Amniotic stem cell (primary cell): ENCODE measurements at places on chromosomes 4 and X.
A peak's percentile ranks its signal among the peaks of the same experiment; 100 is the strongest.

DNA sequence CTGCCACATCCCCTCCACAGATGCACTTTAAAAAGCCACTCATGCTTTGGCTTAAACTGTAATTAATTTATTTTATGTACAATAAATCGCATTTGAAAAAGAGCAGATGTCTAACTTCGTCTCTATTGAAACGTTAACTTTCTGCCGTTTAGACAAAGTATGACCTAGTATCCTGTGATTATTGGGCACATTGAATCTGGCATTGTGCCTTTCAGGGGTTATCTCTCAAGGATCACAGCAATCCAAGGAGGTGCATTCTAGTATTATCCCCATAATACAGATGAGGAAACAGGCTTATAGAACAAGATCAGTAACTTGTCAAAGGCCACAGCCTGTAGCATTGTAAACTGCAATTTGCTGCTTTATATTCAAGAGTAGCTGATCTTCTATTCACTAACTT lies 4.6 kb downstream of the RASL11B start:
- DNase-seq = no peak

- no peak for DNase-seq
These were observed 35.7 kb downstream of the AFAP1 start for GRCh38 chr4:7903791-7904516.

GRCh38 chr4:152352622-152353116 lies 183.2 kb downstream of the FBXW7 start:
- DNase-seq = peak; percentile 95

GRCh38 chr4:6033381-6033780 lies 15.2 kb upstream of the C4orf50 start:
- no peak for DNase-seq

DNA sequence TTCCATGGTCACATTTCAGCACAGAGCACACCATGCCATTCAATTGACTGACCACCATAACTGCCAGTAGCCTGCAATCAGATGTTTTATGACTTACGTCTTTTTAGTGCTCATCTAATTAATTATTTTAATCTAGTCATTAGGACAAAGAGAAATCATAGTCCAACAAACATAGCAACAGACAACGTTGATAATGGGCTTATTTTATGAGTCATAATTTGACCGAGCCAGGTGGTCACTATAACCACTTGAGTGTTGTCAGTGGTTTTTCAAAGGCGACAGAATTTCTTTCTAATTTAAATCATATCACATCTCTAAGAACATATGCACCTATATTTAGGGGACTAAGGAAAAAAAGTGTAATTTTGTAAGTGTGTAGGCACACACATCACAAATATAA lies 1.9 kb downstream of the SEC24D start:
- no peak for DNase-seq

DNA sequence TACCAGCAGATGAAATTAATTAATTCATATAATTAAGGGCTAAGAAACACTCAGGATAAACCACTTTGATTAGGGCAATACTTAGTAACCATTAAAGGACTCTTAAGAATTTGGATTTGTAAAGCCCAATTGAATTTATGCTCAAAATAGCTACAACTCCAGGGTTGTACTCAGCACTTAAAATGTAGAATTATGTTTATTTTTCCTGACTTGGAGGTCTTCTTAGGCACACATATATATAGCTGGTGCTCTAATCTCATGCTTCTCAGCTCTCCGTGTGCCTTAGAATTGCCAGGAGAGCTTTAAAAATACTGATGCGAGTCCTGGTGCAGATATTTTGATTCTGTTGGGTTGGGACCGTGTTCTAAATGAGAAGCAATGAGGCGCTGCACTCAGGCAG lies 77.6 kb downstream of the SNX25 start:
- no peak for DNase-seq

GRCh38 chrX:104854188-104854587 lies 288.2 kb downstream of the IL1RAPL2 start:
- no peak for DNase-seq

DNA sequence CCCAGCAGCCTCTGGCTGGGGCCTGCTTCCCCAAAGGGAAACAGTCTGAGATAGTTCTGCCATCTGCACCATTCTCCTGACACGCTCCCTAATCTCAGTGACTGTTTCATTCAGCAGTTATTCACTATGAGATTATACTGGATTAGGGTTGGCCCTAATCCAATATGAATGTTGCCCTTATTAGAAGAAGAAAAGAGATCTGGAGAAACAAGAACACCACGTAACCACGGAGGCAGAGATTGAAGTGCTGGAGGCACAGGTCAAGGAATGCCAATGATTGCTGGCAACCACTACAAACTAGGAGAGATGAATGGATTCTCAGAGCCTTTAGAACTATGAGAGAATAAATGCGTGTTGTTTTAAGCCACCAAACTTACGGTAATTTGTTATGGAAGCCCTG lies 7.4 kb downstream of the ACOX3 start:
- no peak for DNase-seq

DNA sequence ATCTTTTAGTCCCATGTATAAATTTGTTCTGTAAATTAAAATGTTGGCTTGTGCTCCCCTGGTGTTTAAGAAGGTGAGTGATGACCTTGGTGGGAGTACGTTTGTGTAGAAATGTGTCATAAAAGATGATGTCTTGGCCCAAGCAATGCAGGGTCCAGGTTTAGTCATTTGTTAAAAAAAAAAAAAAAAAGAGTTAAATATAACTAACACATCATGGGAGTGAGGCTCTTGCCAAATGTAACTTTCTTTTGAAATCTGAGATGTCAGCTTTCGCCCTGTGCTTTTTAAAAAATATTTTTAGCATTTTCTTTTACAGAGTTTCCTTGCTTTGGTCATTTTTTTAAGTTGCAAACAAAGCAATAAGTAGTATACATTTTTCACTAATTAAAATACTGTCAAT lies 135.6 kb downstream of the FBXO8 start:
- no peak for DNase-seq

DNA sequence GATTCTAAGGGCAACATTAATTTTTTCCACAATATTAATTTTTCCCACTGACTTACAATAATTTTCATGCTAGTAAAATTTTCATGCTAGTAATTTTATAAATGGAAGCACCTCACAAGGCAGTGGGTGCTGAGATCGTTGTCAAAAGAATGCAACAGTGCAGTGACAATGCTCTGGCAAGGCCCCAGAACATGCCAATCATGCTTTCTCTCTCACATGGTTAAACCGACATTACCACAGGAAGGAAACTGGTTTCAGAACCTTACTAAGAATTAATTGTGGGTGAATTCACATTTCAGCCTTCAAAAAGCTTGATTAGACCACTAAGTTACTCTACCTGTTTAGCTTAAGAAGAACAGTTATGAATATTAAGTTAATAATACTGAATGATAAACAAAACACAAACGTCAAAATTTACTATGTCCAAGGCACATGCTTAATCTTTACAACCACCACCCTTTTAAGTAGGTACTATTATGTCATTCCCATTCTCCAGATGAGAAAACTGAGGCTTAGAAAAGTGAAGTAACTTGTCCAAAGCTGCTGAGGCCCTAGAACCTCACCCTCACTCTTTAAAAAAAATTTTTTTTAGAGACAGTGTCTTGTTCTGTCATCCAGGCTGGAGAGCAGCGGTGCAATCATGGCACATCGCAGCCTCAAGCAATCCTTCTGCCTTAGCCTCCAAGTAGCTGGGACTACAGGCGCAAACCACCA lies 10.0 kb upstream of the OPHN1 start:
- no peak for DNase-seq

DNA sequence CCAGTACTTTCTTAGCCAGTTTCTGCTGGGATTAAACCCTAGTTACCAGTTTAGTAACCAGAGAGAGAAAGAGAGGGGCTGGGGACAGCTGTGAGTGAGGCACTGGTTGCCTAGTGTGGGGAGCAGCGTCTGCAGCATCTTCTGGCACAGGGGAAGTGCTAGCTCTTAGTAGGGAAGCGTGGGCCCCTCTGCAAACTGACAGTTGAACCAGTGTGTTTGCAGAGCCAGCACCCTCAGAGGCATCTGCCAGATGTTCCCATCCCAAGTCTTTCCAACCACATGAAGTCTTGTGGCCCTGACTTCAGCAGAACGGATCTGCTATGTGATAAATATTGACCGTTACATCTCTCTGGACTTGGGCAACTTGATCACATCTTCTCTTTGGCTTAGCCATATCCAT lies 15.0 kb downstream of the RBMX2 start:
- no peak for DNase-seq
